ENCODE measurements at places on chromosomes 5 and 9.

- no peak for DNase-seq
These were observed 509.1 kb downstream of the DTWD2 start for GRCh38 chr5:118479285-118479684.

GRCh38 chr5:136141561-136141960 is 8.9 kb downstream of the SMAD5 start:
- no peak for DNase-seq

DNA sequence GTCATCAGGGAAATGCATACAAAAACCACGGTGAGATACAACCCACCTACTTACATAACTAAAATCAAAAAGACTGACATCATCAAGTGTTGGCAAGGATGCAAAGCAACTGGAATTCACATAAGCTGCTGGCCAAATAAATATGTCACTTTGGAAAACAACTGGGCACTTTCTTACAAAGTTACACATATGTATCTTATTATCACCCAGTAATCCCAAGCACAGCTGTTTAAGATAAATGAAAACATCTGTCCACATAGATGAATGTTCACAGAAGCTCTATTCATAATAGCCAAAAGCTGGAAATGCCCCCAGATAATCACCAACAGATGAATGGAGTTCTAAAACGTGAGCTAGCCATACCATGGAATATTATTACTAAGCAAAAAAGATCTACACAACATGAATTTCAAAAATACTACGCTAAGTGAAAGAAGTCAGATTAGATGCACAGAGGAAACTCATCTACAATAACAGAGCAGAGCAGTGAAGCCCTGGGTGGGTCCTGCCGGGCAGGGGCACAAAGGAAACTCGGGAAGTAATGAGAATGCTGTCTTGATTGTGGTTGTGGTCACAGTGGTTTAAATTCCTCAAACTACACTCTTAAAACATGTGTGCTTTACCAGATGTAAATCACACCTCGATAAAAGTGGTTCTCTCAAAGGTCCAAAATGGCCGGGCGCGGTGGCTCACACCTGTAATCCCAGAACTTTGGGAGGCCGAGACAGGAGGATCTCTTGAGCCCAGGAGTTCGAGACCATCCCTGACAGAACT is 8.5 kb downstream of the CAMSAP1 start:
- no peak for DNase-seq

- DNase-seq, result no peak
These were observed 1.0 kb upstream of the PAX5 start for GRCh38 chr9:37034938-37035647.

DNA sequence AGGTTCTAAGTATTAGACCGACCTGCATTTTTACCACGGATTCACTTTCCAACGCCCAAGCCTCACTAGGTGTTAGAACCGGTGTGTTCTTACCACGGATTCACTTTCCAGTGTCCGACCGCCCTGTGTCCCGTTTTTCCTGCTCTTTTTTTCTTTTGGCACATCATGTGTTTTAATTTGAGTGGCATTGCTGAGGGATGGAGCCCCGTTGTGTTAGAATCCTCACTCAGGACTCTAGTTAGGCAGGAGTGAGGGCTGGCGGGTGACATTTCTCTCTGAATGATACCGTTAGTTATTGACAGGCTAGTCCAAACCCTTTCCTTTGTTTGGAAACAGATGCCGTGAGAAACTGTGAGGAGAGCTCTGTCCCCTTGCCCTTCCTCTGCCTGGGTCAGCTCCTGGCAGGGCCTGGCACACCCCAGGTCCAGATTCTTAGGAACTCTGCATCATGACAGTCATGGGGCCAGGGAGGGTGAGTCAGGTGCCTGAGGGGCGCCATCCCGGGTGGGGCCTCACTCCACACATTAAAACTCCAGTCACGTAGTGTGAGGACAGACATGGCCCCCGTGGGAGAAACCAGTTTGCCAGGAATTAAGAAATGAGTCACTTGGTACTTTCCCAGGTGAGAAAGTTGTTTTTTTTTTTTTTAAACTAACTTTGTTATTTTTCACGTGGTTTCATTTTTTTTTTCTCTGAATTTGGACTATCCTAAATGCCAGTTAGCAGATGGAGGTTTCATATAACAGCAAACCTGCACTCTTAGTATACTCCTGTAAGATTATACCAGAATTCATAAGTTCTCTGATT is 15.8 kb downstream of the EXOC3 start:
- no peak for DNase-seq

DNA sequence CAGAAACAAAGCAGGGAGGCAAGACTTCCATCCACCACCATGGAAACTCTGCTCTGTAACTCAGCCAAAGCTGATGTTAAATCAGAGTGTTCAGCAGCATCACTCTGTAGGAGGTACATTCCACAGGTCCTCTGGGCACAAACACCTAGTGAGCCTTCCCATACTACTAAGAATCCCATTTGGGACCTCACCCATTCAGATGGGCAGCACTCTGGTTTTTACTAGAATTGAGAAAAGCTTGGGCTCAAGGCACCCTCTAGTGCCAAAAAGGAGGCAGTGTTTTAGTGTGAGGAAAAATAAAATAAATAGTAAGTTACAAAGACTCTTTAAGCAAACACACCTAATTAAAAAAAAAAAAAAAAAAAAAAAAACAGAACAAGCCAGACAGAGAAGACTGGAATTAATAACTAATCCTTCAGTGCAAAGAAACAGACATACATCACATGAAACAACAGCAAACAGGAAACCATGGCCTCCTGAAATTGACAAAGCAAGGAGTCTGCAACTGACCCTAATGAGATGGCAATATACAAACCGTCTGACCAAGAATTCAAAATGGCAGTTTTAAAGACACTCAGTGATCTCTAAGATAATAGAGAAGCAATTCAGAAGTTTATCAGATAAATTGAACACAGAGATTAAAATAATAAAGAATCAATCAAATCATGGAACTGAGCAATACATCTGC is 159.5 kb downstream of the GNA14 start:
- DNase-seq, result no peak

DNA sequence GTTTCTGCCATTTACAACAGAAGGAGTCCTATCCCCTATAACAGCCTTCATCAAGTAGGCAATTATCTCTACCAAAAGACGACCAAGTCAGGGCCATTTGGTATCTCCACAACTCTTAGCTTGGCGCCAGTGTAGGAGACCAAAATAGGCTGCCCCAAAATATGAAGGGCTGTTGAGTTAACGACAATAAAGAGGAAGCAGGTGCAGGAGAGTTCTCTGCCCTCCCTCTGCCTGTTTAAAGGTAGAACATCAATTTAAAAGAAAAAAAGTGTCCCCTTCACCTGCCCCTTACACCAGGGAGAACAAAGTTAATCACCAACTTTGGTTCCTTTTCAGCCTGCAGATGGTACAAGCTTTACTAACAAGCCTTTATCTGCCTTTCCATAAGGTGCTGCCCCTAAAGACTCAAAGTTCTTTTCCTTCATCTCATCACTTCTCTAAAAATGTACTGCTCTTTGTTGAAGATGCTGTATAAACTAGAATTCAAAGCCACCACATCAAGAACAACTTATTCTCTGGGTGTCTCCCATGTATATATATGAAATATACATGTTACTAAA is 33.3 kb downstream of the PPP1R2B start:
- DNase-seq, result peak; percentile 19

GRCh38 chr5:131393498-131393968 is 129.7 kb downstream of the CDC42SE2 start:
- DNase-seq, result no peak

DNA sequence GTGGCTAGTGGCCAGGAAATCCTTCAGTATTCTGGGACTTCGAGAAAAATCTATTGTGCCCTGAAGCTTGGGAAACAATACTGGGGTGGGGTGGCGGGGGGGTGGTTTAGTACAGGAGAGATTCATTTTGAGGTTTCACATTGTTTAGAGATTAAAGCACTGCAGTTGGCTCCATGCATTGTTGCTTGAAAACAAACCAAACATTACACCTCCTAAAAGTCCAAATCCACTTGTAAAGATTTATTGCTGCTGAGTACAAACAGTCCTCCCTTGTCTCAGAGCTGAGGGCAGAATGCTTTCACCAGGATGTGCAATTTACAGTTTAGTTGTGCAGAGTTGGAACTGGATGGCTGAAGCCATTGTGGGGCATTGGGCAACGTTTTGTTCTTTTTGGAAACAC is 49.4 kb downstream of the GGTA1 start:
- DNase-seq, result no peak

- no peak for DNase-seq
These were observed 140.8 kb downstream of the CAMK4 start for GRCh38 chr5:111364992-111365391.

- DNase-seq, result no peak
These were observed 226.0 kb upstream of the PTGER4 start for GRCh38 chr5:40453689-40454088.

GRCh38 chr5:95924720-95925377 is 36.8 kb downstream of the ELL2 start:
- DNase-seq, result peak; percentile 87

DNA sequence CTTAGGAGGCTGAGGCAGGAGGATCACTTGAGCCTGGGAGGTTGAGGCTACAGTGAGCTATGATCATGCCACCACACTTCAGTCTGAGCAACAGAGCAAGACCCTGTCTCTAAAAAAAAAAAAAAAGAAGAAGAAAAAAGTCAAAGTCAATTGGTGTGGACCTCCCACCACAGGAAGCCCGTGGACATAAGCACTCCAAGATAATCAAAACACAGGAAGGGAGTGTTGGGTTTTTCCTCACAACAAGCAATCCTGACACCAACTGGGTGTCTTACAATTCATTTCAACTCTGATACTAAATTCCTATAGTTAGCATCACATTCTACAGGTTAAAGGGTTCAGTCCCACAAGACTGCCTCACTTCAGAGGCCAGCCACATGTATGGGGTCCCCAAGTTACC is 70.7 kb downstream of the PDE6A start:
- DNase-seq, result no peak

DNA sequence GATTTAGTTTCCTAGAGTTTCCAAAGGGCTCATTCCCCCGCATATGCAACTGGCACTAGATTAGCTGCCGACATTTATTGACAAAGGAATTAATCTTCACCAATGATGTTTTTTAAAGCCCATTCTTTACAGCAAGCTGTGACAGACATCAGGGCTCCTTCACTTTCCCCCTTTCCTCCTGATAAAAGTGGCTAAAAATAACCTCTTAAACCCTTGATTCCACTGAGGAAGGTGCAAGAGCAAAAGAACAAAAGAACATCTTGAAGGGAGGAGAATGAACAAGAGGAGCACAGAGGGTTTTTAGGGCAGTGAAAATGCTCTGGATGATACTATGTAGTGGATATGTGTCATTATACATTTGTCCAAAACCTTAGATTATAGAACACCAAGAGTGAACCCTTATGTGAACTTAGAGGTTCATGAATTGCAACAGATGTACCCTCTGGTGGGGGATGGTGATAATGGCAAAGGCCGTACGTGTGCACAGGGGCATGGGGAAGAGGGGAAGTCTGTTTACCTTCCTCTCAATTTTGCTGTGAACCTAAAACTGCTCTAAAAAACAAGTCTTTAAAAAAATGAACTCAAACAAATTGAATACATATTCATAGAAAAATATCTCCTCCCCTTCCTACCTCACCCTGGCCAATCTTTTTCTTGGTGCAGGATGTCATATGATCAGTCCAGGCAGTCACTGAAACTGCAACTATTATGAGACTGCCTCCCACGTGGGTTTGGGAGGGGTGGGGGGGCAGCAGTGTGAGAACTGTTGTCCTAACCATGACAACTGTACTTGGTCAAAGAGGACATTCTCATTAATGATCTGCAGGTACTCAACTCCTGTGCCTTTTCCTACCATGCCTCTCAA is 83.0 kb downstream of the MARCHF3 start:
- DNase-seq, result no peak

GRCh38 chr9:77933976-77934375 is 97.6 kb downstream of the GNAQ start:
- DNase-seq, result no peak

DNA sequence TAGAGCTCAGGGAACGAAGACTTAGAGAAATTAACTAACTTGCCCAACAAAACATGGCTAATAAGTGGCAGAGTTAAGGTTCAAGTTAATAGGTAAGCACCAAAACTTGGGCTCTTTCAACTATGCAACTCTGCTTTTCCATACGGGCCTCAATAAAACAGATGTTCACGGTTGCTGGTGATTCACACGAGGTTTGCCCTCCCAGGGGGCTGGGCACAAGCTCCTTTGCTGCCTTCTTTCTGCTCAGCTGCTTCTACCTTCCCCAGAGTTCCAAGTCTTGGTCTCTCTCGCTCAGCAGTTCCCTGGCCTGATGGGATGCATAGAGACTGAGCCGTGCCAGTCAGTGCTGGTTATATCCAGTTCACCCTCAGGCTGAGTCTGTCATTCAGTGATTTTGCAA is 217.9 kb downstream of the SREK1 start:
- no peak for DNase-seq

DNA sequence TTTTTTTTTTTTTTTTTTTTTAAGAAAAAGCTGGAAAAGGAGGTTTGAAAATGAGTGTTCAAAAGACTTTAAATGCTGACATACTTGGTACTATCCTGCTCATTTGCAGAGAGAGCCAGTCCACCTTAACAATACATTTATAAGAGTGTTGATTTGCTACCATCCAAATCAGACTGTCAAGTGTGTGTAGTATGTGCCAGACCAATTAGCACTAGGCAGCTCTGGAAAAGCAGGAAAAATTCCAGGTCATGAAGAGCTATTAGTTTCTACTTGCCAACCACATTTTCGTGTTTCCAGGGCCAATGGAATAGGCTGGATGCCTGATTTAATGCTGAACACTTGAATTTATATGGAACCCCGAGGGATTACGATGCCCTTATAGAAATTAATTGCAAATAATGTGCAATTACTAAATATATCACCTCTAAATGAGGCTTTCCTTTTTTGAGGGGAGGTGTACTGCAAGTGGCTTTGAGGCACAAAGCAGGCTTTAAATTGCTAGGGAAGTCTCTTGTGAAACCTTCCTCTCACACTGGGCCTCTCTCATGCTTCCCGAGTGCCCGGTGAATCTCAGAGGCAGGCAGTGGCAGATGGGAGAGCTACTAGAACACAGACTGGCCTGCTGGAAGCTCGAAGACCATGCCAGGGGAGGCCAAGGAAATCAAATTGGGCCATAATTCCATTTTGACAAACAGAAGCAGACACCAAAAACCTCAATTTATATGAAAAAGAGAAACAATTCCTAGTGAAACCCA is 178.7 kb downstream of the PPP2R2B start:
- no peak for DNase-seq

DNA sequence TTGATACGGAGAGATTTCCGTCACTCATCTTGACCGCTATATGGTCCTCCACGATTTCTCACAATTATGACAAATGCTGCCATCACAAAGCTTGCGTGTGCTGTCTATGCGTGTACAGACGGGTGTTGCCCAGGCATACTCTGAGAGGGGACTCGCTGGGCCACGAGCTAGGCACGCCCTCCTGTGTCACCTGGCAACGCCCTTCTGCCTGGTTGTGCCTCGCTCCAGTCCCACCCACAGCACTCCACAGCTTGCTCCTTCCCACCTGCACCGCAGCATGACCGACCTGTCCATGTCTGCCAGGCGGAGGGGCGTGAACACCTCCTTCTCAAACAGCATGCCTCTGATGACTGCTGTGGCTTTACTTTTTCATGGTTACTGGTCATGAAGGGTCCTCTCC is 55.6 kb downstream of the CAMSAP1 start:
- DNase-seq, result no peak

DNA sequence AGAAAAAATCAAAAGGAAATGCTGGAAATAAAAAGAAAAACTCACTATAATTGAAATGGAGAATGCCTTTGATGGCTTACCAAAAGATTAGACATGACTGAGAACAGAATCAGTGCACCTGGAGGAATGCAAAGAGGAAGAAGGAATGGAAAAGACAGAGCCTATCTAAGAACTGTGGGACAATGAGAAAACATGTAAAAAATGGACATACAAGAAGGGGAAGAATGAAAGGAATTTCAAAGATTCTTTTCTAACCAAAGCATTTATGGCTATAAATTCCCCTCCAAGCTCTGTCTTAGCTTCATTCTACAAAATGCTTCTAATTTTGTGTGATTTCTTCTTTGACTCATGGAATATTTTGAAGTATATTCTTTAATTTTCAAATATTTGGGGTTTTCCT is 47.5 kb upstream of the CLK4 start:
- no peak for DNase-seq
